ENCODE measurements at places on chromosomes 2 and 18.

- no peak for DNase-seq
Measured at GRCh38 chr2:235492850-235493344, 946 bp upstream of the AGAP1 start.

DNA sequence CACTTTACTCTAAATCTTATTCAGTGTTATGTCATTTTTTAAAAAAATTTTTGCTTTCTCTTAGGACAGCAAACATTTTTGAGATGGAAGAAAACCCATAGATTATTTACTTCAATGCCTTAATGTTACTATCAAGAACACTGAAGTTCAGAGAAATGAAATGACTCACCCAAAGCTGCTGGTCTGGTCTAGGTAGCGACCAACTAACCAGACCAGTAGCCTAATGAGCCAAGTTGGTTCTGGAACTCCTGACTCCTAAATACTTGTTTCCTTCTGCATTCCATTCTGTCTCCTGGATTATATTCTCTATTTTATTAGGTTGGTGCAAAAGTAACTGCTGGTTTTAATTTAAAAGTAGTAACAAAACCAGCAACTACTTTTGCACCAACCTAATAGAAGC, 35.4 kb downstream of the SLC8A1 start:
- no peak for DNase-seq

DNA sequence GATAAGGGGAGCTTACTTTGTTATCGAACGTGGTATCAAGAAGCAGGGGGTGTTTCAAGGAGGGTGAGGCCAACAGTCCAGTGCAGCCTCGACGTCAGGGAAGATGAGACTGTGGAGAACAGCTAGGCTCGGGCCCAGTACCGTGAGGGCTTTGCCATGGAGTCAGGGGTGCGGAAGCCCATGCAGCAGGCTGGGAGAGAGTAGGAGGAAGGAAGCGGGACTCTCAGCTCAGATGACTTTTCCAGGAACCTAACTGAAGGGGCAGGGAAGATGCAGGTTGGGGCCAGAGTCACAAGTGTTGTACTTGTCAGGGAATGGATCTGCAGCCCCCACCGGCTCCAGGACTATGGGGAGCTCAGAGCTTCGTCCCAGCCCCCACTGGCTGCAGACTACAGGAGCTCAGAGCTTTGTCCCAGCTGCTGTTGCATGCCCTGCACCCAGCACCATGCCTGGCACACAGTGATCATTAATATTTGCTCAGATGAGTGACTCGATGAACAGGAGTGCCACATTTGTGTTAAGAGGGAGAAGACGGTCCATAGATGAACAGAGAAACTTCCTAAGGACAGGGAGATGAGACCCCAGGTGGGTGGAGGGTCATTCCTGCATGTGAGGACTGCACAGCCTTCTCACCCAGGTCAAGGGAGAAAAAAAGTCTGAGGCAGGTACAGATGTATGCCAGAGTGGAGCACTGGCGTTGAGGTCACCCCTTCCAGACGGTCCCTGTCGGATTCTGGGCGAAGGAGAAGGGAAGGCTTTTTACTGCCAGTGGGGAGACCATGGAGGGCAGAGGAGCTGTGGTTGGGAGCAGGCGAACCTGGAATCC, 36.4 kb downstream of the PTGR3 start:
- DNase-seq = no peak

DNA sequence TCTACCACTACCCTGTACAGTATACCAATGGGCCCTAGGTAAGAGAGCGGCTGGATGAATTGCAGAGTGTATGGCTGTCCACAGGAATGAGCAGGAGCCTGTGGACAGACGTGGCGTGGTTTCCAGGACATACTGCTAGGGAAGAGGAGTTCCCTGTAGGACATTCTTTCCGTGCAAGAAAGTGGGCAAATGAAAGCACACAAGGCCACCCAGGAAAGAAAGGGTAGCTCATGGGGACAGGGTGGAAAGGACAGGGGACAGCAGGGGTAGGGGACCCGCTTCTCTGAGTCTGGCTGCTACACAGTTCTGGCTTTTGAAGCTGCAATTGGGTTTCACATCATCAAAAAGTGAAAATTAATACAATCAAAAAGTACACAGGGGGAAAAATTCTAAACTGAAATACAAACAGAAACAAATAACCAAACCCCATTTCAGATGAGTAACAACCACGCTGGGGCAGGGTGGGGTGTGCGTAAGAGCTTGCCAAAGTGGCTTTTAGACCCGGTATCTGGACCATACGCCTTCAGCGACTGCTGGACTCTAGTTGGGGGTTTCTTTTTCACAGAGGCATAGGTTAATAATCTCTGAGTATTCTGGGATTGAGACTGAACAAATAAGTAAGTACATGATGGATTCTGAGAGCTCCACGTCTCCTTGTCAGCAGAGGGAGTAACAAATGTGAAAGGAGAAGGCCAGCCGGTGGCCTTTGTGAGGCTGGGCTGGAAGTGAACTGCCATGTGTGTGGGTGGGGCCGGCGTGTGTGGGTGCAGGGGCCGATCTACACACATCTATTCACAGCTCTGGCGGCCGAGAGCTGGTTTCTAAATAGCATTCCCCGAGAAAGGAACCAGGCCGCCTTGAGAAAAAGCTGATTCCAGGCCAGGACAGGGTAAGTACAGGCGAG, 84.0 kb downstream of the HDAC4 start:
- DNase-seq = no peak

DNA sequence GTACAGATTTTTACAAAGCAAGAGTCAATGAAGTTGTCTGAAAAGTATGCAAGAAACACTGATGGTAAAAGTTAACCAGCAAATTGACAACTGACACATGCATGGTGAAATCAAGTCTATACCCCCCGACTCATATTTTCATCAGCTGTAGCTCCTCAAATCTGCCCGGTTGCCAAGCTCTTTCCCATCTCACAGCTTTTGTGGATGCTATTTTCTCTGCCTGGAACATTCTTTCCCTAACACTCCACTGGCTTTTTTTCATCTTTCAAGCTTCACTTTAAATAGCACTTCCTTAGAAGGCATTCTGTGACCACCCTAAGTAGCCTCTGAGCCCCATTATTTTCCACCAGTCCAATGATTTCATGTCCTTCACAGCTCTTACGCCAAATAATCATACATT, 18.1 kb downstream of the NBAS start:
- DNase-seq = no peak

GRCh38 chr2:11925295-11926066, 179.0 kb downstream of the LPIN1 start:
- DNase-seq = no peak

- no peak for DNase-seq
Measured at GRCh38 chr2:231393149-231394131, 2.1 kb upstream of the B3GNT7 start.
